ENCODE measurements at places on chromosomes 3 and 15.
A peak's percentile ranks its signal among the peaks of the same experiment; 100 is the strongest.

GRCh38 chr15:31207246-31207645 lies 105.7 kb upstream of the TRPM1 start:
- no peak for DNase-seq

DNA sequence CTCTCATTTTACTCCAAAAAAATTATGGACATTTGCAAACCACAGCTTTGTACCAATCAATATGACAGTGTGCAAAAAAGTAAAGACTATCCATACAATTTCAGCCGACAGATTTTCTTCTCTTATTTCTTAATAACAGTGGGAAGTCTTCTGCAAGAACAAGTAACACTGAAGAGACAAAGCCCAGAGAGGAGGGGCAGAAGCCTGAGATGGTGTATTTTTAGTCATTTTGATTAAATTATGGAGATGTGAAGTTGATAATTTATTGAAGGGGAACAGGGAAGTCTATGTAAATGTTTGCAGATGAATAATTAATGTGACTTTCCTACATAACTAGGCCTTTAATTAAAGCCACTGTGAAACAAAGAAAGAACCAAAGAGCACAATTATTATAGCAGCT lies 45.7 kb upstream of the IGSF11 start:
- DNase-seq, result no peak

- DNase-seq, result no peak
Measured at GRCh38 chr15:70171256-70171886, 73.7 kb upstream of the TLE3 start.

GRCh38 chr15:92153620-92154019 lies 240.1 kb upstream of the ST8SIA2 start:
- DNase-seq, result no peak

DNA sequence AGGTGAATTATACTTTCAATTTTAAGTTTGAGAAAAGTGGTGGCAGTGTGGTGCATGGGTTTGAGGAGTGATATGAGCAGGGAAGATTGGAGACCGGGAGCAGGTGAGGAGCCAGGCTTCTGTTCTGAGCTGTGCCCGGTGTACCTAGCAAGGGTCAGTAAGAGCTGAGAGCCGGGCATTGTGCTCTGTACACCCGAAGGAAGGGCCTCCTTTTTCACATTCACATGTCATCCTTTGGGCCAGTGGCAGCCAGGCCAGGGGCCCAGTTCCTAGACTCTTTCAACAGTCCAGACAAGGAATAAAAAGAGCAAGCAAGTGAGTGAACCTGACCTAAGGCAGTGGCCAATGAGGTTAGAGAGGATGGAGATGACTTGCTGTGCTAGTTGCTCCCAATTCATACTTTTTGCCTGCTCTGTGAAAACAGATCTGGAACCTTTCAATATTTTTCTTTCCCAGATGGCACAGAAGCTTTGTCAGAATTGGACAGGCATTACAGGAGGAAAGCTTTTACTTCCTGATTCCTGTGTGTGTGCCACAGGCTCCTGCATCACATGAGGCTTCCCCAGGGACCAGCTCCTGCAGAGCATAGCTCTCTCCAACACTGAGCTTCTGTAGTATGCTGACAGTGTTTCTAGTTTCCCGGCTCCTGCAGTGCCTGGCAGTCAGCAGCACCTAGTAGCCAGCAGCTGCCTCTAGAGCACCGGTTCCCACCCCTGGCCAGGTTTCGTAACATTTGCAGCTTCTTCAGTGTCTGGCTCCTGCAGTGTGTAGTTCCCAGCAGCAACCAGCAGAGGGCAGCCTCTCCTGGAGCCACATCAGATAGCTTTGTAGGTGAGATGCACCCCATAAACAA lies 5.3 kb upstream of the TRA2B start:
- DNase-seq, result peak; percentile 79

- DNase-seq, result no peak
Measured at GRCh38 chr15:47674586-47675232, 42.6 kb upstream of the SEMA6D start.

GRCh38 chr15:69505956-69506556 lies 53.4 kb downstream of the RPLP1 start:
- DNase-seq, result no peak

DNA sequence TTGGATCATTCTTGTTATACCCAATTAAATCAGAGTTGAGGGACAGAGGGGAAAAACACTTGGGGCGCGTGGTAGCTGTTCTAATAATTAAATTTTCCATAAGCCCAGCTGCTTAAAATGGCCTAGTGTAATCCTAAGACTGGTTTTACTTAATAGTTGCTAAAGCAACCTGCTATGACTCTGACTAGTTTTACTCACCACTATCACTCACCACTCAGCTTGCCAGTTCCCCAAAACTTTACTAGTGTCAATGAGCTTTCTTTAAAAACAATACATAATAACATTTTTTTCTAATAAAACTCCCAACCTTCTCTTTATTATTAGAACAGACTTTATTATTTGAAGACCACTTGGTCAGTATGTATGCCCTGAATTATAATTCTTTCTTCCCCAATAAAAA lies 49.6 kb downstream of the ECT2 start:
- no peak for DNase-seq

DNA sequence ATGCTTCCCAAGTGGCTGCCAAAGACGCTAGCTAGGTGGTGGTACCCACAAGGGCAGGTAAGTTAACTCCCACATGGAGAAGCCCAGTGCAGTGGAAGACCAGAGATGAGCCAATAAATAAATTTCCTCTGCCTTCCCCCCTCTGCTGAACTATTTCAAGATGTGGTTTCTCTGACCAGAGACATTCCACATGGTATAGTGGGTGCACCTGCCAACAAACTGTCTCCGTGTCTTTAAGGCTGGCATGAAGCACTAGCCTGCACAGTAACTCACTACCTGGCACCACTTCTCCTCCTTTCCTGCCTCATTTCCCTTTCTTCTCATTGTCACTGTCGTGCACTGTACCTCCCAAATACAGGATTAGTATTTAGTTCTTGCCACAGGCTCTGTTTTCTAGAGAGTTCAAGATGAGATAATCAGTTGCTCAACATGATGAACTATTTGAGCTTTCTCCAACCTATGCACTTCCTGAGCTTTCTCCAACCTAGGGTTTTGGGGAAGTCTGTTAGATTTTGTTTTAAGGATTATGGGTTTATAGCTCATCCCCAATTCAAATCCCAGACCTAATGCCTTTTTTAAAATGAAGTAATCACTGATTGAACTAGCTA lies 8.4 kb upstream of the CRTAP start:
- no peak for DNase-seq

DNA sequence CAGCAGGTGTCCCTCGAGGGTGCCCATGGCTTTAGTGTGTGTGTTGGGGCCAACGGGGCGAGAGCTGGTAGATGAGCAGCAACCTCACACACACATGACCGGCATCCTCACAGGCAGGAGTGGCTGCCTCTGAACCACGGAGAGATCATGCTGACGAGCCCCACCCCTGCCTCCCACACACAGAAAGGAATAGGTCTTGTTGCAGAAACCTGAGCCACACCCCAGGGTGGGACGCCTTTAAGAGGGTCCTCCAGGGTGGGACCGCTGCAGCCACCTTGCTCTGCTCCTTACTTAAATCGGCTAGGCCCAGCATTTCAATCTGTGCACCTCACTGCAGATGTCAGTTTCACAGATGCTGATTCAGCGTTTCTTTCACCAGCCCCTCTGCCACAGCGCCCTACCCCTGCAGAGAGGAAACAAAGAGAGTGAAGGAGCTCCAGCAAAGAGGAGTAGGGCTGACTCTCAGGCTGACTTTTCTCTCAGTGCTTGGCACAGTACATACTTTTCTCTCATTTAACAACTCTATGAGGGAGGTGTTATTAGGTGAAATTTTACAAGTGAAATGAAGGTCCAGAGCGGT lies 61.2 kb upstream of the EPHB3 start:
- no peak for DNase-seq

DNA sequence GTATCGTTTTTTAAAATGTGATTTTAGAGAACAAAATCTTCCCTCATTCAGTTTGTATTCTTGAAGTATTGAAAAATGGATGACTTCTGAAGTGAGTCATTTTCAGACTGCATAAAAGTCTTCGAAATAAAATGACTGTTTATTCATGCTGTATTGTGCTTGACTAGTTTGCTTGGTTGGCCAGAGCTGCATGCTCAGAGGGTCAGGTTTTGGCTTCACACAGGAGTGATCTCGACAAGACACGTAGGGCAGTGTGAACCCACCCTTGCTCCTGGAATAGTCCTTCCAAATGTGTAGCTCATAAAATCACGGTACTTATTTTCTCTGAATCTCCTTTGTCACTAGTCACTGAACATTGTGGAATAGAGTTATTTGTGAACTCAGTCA lies 73.3 kb downstream of the FNDC3B start:
- DNase-seq, result no peak

DNA sequence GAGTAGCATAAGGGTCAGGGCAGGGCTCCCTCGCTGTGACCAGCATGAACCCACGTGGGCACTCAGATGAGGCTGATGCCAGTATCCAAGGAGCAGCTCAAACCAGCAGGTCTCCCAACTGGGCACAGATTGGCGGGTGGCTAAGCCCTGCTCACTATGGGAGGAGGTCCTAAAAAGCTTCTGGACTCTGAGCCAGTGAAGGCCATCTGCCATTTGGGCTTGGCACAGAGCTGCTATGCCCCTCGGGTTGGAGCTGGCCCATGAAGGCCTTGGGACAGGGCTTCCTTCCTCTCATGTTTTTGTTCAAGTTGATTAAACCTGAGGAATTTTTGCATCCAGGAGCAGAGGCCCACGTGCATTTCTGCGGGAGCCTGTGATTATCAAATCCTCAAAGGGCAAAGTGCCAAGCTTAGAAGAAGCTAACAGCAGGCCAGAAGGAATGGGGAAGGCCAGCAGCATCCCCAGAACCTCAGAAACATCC lies 4.3 kb upstream of the STRA6 start:
- no peak for DNase-seq

DNA sequence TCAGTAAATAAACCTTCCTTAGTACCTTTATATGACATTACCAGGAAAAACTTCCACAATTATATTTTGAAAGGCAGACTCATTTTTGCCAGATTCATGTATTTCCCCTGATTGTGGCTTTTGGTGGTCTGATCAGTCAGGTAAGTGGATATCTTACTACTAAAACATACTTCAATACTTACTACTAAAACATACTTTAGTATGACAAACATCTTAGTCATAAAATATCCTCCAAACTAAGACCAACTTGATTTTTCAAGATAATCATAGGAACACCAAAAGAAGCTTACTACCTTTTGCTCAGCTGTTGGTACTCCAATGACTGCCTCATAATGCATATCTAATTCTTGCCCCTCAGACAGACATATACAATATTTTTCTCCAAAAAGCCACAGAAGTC lies 9.3 kb downstream of the TJP1 start:
- no peak for DNase-seq

- no peak for DNase-seq
Measured at GRCh38 chr3:69033470-69033869, 18.7 kb downstream of the TMF1 start.

GRCh38 chr3:162365066-162365719 lies 868.6 kb downstream of the OTOL1 start:
- DNase-seq, result no peak

DNA sequence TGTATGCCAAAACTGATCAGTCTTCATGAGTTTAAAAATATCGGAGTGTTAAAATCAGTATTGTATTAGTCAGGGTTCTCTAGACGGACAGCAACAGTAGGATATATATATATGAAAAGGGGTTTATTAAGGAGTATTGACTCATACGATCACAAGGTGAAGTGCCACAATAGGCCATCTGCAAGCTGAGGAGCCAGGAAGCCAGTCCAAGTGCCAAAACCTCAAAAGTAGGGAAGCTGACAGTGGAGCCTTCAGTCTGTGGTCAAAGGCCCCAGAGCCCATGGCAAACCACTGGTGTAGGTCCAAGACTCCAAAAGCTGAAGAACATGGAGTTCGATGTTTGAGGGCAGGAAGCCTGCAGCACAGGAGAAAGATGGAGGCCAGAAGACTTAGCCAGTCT lies 391.0 kb upstream of the CADM2 start:
- DNase-seq, result no peak

DNA sequence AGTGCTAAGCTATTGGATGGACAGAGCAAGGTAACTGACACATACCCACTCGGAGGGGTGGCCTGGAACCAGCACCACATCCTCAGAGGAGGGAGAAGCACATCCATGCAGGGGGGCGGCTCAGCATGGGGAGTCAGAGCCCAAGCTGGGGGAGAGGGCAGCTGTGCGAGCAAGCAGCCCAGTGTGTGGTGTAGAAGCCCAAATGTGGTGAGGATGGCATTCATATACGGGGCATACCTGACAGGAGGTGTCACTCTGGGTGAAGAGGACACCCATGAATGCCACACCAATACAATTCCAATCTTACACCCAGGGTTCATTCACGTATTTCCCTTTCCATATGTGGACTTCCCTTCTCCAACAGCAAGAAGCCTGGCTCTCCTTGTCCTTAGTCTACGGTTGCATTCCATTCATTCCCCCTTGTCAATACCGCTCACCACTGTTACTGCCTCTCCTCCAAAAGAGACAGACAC lies 58.7 kb upstream of the ACAN start:
- DNase-seq, result no peak

DNA sequence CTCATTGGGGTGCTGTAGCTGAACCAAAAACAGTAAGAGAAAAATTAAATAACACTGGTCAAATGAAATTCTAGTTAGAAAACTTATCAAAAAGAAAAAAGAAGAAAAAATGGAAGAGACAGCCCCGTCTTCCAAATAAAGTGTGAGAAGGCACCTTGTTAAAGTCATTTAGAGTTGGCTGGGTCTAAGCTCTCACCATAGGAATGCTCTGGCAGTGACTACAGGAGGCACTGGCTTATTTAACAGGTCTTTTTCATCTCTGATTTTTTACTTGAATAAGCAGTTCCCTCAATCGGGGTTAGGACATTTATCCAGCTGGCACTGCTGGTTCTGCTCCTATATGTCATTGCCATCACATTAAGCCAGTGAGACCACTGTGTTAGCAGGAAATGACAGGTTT lies 1.6 kb upstream of the ABI3BP start:
- DNase-seq, result no peak

- DNase-seq, result no peak
Measured at GRCh38 chr3:13415997-13416793, 3.9 kb downstream of the NUP210 start.

DNA sequence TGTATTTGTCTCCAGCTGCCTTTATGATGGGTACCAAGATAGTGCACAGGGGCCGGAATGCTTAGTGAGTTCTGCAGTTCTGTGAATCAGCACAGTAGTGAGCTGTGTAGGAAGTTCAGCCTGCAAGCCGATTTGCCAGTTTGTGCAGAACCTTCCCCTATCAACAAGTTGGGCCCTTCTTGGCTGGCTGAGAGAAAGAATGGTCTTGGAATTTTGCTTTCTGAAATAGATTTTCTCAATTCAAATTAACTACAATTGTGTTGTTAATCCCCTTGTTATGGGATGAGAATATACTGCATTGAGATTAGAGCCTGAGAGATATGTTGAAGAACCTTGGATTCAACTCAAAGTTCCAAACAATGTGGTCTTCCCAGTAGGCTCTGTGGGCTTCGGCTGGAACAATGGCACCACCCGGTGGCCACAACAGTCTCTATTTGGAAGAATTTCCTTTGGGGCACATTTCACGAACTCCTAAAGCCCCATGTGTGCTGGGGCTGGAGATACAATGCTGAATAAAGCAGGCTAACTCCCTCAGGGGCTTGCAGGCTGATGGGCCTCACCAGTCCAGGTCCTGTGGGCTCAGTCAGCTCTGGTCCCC lies 59.1 kb downstream of the TRIM42 start:
- DNase-seq, result peak; percentile 54

GRCh38 chr3:26505399-26505798 lies 117.2 kb upstream of the LRRC3B start:
- DNase-seq, result no peak
